ENCODE measurements at places on chromosomes 4 and X. TPM values are rescaled to one million over a fixed set of nuclear protein-coding genes. Genes with fewer than 3 reads are reported as not detected.

DNA sequence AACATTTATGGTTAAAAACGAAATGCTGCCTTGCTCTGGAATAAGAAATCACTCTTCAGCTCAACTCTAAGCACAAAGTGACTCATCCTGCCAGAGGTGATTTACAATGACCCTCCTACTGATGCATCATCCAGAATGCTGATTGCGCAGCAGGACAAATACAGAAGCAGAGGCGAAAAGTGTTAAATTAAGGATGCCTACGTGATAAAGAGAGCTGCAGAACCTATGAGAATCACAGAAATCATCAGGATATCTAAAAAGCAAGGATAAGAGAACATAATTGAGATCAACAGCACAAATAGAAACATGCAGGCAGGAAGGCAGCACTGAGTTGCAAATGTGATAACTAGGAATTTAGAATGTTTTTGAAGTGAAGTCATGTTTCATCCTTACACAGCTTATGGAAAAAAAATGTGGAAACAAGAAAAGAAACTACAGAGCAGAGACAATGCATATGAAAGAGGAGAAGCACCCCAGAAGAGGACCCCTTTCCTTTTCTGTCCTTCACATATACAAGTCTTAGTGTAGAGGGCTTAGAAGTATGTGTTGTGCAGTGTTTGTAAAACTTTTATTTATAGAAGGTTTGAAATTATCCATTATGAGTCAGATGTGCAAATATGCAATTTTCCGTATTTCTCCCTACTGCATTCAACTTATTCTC is 188.4 kb downstream of the SLC7A11 start:
- no peak overlapping the region for H3K4me3 ChIP-seq
- no peaks in the 10 kb centered on the region for H3K27me3 ChIP-seq
- no peaks in the 10 kb centered on the region for H3K36me3 ChIP-seq
- DNase-seq, result no peak
- H3K27ac ChIP-seq, result peak overlapping the region; percentile 45

DMP1 gene
- total RNA-seq, result 0.16 TPM

DNA sequence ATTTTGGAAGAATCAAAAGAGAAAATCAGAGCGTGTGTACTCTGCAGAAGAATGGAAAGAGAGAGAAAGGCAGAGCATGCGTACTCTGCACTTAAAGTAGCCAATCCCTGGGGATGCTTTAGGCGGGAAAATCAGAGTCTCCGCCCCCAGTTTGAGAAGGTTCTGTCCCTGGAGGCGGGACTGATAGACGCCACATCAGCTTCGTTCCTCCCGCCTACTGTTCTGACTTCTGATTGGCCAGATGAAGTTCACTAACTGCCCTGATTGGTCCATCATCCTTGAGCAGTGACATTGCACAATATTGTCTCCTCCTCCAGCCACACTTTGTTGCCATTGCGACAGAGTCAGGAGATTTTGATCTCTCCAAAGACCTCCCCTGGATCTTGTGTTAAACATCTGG is 23.8 kb downstream of the SSX1 start:
- H3K27ac ChIP-seq, result no peak overlapping the region
- no peaks in the 10 kb centered on the region for H3K4me1 ChIP-seq
- no peaks in the 10 kb centered on the region for H3K36me3 ChIP-seq
- no peak overlapping the region for H3K4me3 ChIP-seq
- H3K27me3 ChIP-seq, result no peaks in the 10 kb centered on the region

GRID2 gene
- 0.13 TPM for total RNA-seq

- no peaks in the 10 kb centered on the region for H3K4me1 ChIP-seq
- no peaks in the 10 kb centered on the region for H3K36me3 ChIP-seq
- DNase-seq, result no peak
- H3K4me3 ChIP-seq, result no peak overlapping the region
Observed at GRCh38 chrX:81238166-81238565, 36.3 kb downstream of the SH3BGRL start.

DNA sequence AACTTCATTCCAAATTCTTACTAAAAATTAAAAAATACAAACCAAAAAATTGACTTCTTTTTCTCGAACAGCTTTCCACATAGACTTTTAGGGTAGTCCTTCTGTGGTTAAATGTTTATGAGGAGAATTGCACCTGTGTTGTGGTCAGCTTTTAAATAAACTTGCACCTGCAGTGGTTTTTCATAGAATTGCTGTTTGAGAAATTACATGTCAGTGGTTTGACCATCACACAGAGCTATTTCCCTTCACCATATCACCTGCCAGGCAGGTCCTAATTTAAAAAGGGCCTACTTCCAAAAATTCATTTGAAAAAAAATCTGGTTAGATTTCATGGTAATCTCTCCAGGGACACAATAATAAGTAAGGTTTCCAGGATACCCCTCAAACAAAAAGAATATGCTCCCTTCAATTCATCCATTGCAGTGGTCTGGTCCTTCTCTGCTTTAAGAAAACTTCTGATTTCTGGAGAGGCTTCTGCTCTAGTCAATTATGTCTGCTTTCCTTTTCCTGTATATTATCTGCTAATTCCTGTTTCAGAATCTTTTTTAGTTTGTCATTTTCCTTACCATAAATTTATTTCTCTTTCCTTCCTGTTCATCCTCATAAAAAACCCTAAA is 9.8 kb upstream of the UTP3 start:
- H3K4me3 ChIP-seq, result no peak overlapping the region
- no peaks in the 10 kb centered on the region for H3K36me3 ChIP-seq
- DNase-seq, result no peak
- no peaks in the 10 kb centered on the region for H3K4me1 ChIP-seq
- H3K27ac ChIP-seq, result no peak overlapping the region

- no peaks in the 10 kb centered on the region for H3K27me3 ChIP-seq
- no peak overlapping the region for H3K27ac ChIP-seq
- H3K4me3 ChIP-seq, result no peak overlapping the region
- DNase-seq, result no peak
- H3K36me3 ChIP-seq, result no peaks in the 10 kb centered on the region
Observed at GRCh38 chr4:129278868-129279267, 182.9 kb downstream of the C4orf33 start.

DNA sequence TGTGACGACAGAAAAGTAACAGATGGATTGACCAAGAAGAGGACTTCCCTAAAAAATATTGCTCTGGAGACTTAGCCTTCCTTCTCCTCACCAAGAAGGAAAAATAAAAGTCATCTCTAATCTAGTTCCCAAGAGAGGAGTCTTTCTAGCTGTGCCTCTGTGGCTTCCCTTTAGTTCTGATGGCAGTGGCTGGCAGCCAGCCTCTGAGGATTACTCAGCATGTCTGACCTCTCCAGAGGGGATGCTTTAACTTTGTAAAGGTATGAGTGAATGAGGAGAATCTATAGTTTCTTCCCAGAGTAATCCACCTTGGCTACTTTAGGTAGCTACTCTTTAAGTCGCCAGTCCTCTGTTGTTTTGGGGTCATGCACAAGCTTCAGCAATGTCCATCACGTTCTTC is 163.9 kb upstream of the KIT start:
- H3K36me3 ChIP-seq, result no peaks in the 10 kb centered on the region
- H3K27ac ChIP-seq, result no peak overlapping the region
- H3K4me3 ChIP-seq, result no peak overlapping the region

GRCh38 chr4:80425124-80426100 is 89.9 kb downstream of the CFAP299 start:
- no peak overlapping the region for H3K27ac ChIP-seq
- H3K4me1 ChIP-seq, result no peaks in the 10 kb centered on the region
- H3K36me3 ChIP-seq, result no peaks in the 10 kb centered on the region
- no peak overlapping the region for H3K4me3 ChIP-seq
- DNase-seq, result no peak
- no peaks in the 10 kb centered on the region for H3K27me3 ChIP-seq

GRCh38 chr4:83340692-83341343 is 6.2 kb upstream of the HPSE start:
- no peaks in the 10 kb centered on the region for H3K27me3 ChIP-seq
- H3K36me3 ChIP-seq, result no peaks in the 10 kb centered on the region
- H3K4me3 ChIP-seq, result no peak overlapping the region
- H3K27ac ChIP-seq, result no peak overlapping the region
- H3K4me1 ChIP-seq, result no peaks in the 10 kb centered on the region

EREG gene
- total RNA-seq, result 6.3 TPM

- H3K27ac ChIP-seq, result no peak overlapping the region
- no peaks in the 10 kb centered on the region for H3K27me3 ChIP-seq
- no peak overlapping the region for H3K4me3 ChIP-seq
- H3K36me3 ChIP-seq, result no peaks in the 10 kb centered on the region
- H3K4me1 ChIP-seq, result no peaks in the 10 kb centered on the region
Observed at GRCh38 chr4:10005632-10006031, 15.7 kb downstream of the SLC2A9 start.

GRCh38 chrX:140723121-140723715 is 13.7 kb downstream of the LINC00632 start:
- no peaks in the 10 kb centered on the region for H3K27me3 ChIP-seq
- no peak overlapping the region for H3K4me3 ChIP-seq
- no peak for DNase-seq
- H3K36me3 ChIP-seq, result no peaks in the 10 kb centered on the region

DNA sequence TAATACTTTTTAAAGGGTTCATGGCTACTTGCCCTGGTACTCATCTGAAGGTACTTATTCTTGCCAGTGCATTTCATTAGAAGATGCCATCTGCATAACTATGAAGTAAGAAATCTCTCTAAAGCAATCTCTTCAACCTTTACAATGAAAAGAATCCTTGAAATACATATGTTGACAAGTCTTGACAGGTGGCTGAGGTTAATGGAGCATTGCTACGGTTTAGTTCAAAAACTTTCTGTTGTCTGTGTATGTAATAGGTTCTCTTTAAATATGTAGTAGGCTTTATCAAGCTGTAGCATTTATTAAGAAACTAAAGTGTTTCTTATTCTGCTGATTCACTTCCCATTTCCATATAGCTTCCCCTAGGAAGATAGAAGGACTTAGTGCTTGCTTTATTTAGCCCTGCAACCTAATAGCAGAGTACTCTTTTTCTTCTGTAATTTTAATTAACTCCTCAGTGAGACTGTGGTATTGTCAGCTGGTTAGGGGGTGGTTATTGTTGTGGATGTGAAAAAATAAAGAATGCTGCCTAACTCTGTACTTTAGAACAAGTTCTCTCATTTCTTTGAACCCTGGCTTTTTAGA is 39.3 kb downstream of the SLAIN2 start:
- H3K4me1 ChIP-seq, result peaks cover 2% of the 10 kb centered on the region
- H3K36me3 ChIP-seq, result peaks cover 2% of the 10 kb centered on the region

- H3K27ac ChIP-seq, result no peak overlapping the region
- DNase-seq, result no peak
- H3K4me1 ChIP-seq, result no peaks in the 10 kb centered on the region
- no peaks in the 10 kb centered on the region for H3K36me3 ChIP-seq
- H3K4me3 ChIP-seq, result no peak overlapping the region
Observed at GRCh38 chr4:148089624-148090023, 352.6 kb downstream of the NR3C2 start.

- H3K27me3 ChIP-seq, result no peaks in the 10 kb centered on the region
- H3K4me1 ChIP-seq, result no peaks in the 10 kb centered on the region
- no peak for DNase-seq
- no peak overlapping the region for H3K27ac ChIP-seq
Observed at GRCh38 chr4:100288811-100289529, 98.7 kb upstream of the DDIT4L start.

ZCCHC12 gene
- total RNA-seq, result not detected

GRCh38 chr4:22987870-22988269 is 295.1 kb downstream of the GBA3 start:
- H3K27ac ChIP-seq, result no peak overlapping the region
- H3K4me1 ChIP-seq, result no peaks in the 10 kb centered on the region
- DNase-seq, result no peak
- H3K27me3 ChIP-seq, result no peaks in the 10 kb centered on the region

- no peaks in the 10 kb centered on the region for H3K36me3 ChIP-seq
- no peak overlapping the region for H3K27ac ChIP-seq
- DNase-seq, result no peak
Observed at GRCh38 chrX:118718737-118719136, 8.7 kb upstream of the IL13RA1 start.

SHROOM2 gene
- 2.1 TPM for total RNA-seq

DNA sequence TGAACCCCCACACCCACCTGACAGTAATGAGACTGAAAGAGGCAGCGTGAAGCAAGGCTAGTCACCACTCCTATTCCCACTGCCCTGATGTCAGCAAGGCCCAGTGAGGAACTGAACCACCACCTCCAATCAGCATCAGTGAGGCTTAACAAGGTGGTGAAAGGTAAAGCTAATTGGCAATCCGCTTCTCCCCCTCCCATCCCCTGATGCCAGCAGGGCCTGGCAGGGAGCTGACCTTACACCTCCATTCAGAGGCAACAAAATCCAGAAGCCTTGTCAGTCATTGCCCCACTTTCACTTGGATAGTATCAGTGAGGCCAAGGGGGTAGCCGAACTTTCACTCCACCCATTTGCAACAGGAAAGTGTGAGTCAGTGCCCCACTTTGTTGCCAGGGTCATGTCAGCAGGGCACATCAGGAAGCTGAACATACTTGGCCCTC is 60.8 kb downstream of the AWAT2 start:
- H3K4me3 ChIP-seq, result no peak overlapping the region
- H3K4me1 ChIP-seq, result no peaks in the 10 kb centered on the region
- H3K36me3 ChIP-seq, result no peaks in the 10 kb centered on the region
- DNase-seq, result peak; percentile 41
- H3K27me3 ChIP-seq, result no peaks in the 10 kb centered on the region
- no peak overlapping the region for H3K27ac ChIP-seq

DNA sequence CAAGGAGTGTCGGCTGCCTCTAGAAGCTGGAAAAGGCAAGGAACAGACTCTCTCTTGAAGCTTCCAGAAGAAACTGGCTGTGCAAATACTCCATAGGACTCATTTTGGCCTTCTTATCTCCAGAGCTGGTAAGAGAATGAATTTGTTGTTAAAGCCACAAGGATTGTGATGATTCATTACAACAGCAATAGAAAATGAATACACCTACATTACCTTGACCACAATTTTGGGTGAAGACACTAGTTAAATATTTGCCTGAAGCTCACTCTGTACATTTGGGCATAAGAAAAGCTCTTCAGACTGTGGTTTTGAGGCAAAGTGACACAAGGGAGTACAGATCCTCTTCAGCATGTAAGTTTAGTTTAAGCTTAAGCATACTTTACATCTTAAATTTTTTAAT is 134.5 kb upstream of the TLL1 start:
- no peaks in the 10 kb centered on the region for H3K36me3 ChIP-seq
- no peaks in the 10 kb centered on the region for H3K27me3 ChIP-seq
- no peak overlapping the region for H3K27ac ChIP-seq
- no peak for DNase-seq

TMEM150C gene
- total RNA-seq, result 6.5 TPM

GRCh38 chr4:139304920-139305319 is 2.6 kb upstream of the NDUFC1 start:
- no peak for DNase-seq
- H3K36me3 ChIP-seq, result no peaks in the 10 kb centered on the region
- H3K4me3 ChIP-seq, result no peak overlapping the region
- no peaks in the 10 kb centered on the region for H3K4me1 ChIP-seq
- no peak overlapping the region for H3K27ac ChIP-seq

DNA sequence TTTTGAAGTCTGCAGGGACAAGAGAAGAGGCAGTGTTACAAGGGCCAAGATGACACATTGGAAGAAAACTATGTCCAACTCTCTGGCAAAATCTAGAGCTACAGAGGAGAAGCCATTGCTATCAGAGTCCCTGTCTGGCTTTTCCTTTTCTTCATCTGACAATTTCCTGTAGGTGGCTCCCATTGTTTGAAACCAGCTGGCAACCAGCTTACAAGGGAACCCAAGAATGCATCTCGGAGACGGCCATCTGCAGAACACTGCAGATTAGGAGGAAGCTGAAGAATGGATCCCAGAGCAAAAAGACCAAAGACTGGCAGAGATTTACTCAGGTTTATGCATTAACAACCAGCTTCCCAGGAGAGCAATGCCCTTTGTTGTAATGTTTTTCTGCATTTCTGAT is 216.2 kb upstream of the CTSO start:
- no peak overlapping the region for H3K4me3 ChIP-seq
- H3K27me3 ChIP-seq, result no peaks in the 10 kb centered on the region
- no peak overlapping the region for H3K27ac ChIP-seq
- no peaks in the 10 kb centered on the region for H3K4me1 ChIP-seq
- H3K36me3 ChIP-seq, result no peaks in the 10 kb centered on the region
